Stimulated activated CD8-positive, alpha-beta memory T cell treated with anti-CD3 and anti-CD28 coated beads, Interleukin-2, amount 100 ng/mL, for 48 hours (primary cell): ENCODE measurements at places on chromosomes 16 and 17.

DNA sequence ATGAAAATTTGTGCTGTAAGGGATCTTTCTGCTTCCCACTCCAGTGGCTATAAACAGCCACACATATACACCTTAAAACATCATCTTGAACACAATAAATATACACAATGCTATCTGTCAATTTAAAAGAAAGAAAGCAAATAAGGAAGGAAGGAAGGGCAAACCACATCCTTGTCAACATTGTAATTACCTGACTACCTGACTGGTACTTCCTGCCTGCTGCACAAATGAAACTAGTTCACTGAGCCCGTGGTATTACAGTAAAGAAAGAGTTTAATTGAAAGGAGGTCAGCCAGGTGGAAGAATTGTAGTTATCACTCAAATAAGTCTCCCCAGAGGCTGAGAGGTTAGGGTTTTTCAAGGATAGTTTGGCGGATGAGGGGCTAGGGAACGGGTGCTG, 344.4 kb upstream of the ASIC2 start:
- DNase-seq: no peak

GRCh38 chr17:45372325-45372869, 55.6 kb upstream of the MAP3K14 start:
- DNase-seq: no peak

DNA sequence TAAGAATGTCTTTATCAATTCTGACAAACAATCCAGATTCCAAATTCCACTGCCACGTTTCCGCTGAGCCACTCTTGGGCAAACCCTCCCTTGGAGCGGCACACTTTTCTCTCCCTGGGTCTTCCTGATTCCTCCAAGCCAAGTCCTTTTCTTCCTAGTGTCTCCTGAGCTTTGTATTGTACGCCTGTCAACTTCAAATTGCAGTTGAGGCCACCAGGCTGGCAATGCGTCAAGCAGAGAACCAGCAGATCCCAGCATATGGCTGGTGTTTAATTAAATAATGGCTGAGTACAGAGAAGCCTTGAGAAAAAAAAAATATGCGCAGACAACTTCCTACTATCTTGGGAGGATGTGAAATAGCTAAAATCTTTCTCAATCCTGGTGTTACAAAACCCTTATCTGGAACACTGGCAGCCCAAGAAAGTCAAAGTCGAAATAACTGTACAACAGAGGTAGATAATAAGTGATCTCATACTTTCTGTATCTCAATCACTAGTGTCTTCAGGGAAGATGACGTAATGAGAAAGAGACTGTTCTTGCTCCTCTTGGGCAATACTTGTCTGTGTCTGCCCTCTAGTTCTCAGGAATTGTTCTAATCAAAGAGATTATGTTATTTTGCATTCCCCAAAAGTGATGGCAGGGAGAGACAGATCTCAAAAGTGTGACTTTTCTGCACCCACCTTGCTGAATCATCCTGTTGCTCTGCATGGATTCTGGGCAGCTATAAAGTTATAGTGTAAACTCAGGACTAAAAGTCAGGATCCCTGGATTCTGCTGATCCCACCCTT, 15.0 kb downstream of the SMIM36 start:
- DNase-seq: no peak

GRCh38 chr16:27486760-27487159, 63.0 kb downstream of the GTF3C1 start:
- DNase-seq: no peak

GRCh38 chr17:62206550-62206949, 141.5 kb upstream of the MED13 start:
- no peak for DNase-seq

GRCh38 chr16:89117975-89118289, 24.3 kb downstream of the ACSF3 start:
- no peak for DNase-seq

DNA sequence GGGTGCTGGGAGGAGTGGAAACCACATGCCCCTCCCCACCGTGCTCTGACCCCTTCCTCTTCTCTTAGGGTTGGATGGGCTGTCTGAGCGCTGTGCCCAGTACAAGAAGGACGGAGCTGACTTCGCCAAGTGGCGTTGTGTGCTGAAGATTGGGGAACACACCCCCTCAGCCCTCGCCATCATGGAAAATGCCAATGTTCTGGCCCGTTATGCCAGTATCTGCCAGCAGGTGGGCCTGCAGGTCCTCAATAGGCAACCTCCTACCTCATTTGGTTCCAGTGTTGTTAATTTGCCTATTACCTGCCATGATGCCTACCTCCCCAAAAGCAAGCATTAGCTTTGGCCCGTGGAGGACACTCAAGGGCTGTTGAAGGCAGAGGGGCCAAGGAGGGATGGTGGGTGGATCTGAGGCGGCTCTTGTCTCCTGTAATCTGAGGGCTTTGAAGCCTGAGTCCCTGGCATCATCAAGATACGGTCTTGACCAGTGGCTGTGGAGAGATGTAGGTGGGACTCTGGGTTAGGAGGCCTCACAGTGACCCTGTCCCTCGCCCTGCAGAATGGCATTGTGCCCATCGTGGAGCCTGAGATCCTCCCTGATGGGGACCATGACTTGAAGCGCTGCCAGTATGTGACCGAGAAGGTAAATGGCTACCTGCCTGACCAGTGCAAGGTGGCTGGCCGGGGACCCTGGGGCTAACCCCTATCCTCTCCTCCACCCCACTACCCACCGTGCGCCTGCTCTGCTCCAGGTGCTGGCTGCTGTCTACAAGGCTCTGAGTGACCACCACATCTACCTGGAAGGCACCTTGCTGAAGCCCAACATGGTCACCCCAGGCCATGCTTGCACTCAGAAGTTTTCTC, 3.4 kb downstream of the ALDOA start:
- DNase-seq: no peak

DNA sequence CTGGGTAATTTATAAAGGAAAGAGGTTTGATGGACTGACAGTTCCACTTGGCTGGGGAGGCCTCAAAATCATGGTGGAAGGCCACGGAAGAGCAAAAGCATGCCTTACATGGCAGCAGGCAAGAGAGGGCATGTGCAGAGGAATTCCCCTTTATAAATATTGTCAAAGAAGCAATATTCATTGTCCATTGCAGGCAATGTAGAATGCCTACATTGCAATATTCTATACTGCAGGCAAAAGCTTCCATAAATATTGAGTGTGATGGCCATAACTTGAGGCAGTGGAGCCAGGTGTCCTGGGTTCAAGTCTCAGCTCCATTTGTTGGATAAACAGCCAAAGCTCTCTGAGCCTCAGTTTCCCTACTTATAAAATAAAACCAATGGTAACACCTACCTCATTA, 322.3 kb downstream of the SHISA9 start:
- no peak for DNase-seq

GRCh38 chr17:29619251-29619650, 3.5 kb downstream of the CORO6 start:
- no peak for DNase-seq

DNA sequence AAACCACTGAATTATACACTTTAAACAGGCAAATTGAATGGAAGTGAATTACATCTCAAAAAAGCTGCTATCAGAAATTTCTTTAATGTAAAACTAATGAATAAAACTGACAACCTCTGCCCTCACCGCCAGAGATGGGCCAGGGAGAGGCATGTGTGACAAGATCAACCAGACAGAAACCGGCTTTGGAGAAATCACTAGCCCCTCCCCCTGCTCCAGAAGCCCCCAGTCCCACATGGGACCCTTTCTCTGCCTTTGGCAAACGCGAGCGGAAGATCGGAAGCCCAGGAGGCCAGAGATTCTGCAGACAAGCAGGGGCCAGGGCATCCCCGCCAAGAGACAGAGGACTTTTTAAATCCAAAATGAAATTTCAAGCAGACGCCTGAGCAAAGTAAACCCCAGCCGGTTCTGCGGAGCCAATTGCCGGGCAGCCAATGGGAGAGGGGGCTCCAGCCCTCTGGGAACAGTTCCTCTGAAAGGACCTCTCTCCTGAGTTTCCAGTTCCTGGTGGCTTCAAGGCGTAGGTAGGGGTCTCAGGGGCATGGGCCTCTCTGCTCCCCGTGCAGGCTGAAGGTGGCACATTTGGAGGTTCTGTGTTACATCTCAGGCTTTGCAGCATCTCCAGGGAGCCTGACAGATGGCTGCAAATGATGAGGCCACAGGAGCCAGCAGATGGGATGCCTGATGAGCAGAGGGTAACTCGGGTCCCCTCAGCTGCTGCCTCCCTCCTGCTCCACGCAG, 118.1 kb downstream of the GSG1L start:
- DNase-seq: no peak

DNA sequence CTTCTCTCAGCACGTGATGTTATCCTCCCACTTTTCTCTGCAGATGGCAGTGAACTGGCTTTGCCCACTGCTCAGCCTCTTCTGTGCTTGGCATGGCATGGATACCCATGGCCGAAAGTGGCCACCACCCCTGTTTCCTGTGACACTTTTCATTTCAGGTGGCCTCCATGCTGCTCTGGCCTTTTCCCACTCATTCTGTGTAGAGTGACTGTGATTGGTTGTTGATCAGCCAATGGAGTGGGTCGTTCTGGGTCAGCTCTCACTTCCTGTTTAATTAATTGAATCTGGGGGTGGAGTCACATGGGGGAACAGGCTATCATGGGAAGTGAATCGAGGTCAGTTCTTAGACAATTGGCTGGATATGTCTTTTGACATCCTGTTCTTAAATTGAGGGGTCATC, 350.1 kb upstream of the EEF2KMT start:
- DNase-seq: no peak

- no peak for DNase-seq
Observed at GRCh38 chr17:3630781-3631180, 5.3 kb downstream of the SHPK start.

DNA sequence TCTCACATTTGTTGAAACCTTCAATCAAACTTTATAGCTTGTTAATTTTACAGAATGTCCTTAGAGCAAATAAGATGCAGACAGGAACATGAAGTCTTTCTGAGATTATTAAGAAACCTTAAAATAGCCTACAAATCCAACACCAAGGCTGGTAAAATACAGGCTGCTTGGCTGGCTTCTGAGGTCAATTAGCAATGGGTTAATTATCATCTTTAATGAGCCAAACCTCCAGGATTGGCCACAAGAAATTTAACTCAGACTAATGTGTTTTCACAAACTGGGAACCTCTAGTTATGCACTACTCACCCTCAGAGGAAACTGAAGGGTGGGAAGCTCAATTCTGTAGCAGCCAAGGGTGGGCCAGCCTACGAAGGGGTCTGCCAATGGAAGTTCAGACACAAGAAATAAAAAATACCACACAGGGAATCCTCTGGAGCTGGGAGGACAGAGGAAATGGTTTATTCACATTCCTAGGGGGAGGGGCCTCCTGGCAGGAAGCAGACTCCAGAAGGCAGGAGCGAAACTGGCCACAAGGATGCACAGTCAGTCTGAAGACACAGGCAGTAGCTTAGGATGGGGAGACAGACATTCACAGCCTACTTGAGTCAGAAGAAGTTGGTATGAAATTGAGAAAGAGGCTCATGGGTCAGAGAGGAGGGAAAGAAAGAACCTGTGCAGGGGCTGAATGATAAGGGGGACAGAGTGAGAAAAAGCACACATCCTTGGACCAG, 36.1 kb downstream of the HIC1 start:
- no peak for DNase-seq

GRCh38 chr17:78815696-78816095, 24.9 kb downstream of the USP36 start:
- DNase-seq: no peak

GRCh38 chr17:16471295-16471694, 20.7 kb downstream of the LRRC75A start:
- DNase-seq: no peak

DNA sequence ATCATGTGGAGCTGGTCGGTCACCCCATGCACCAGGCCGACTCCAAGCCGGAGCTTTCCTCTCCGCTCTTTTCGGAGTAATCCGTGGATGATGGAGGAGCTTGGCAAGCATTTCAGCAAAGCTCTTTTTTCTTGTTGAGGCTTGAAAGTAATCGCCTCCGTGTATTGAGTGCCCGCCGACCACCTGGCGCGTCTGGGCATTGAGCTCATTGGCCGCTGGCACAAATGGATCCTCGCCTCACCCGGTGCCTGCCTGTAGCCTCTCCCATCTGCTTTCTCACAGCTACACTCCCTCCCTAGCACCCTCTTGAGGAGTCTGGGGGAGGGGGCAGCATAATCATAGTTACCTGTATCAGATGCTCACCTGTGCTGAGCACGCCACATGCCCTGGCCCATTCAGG, 148.9 kb downstream of the CMIP start:
- DNase-seq: no peak

DNA sequence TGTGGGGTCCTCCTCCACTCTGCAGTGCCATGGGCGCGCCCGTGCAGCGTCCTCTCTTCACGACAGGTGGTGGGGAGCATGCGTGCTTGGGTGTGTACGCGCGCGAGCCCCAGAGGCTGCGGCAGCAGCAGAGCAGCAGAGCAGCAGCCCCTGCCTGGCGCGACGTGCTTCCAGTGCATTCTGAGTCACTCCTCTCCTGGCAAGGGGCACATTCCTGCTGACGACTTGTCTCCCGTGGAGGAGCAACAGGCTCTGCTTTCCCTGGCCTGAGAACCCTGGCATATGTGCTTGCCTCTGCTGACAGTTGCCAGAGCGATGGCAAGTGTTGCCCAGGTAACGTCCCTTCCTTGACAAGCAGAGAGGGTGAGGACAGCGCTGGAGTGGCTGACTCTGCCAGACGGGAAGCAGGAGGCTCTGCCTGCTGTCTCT, 133.8 kb upstream of the PLCG2 start:
- DNase-seq: no peak

DNA sequence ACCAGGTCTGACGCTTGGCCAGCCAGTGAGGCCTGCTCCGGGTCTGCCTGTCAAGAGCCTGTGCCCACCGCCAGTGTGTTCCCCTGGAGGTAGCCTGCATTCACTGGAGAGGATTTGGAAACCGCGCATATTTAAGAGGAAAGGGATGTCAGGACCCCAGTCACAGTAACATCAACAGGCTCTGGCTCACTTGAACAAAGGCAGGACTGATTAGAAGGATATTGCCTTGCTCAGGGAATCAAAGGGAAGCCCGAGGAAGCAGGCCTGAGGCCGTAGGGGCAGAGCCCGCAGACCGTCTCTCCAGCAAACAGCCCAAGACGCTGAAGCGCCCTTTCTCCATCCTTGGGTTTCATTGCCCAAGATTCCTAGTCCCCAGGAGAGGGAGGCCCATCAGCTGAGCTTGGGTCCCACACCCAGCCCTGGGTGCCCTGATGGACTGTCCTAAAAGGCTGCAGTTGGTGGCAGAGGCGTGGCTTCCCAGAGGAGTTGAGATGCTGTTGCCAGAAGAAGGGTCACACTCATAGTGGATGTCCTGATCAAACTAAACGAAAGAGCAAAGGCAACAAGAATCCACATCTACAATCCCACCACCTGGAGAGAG, 23.2 kb downstream of the NT5M start:
- no peak for DNase-seq
